Stimulated activated CD4-positive, alpha-beta T cell treated with anti-CD3 and anti-CD28 coated beads, Interleukin-1b, Interleukin-23, amount 100 ng/mL, for 1 hour (primary cell): ENCODE measurements at places on chromosomes 5 and 9.

- DNase-seq = no peak
Measured at GRCh38 chr5:113806250-113806649, 292.8 kb downstream of the YTHDC2 start.

DNA sequence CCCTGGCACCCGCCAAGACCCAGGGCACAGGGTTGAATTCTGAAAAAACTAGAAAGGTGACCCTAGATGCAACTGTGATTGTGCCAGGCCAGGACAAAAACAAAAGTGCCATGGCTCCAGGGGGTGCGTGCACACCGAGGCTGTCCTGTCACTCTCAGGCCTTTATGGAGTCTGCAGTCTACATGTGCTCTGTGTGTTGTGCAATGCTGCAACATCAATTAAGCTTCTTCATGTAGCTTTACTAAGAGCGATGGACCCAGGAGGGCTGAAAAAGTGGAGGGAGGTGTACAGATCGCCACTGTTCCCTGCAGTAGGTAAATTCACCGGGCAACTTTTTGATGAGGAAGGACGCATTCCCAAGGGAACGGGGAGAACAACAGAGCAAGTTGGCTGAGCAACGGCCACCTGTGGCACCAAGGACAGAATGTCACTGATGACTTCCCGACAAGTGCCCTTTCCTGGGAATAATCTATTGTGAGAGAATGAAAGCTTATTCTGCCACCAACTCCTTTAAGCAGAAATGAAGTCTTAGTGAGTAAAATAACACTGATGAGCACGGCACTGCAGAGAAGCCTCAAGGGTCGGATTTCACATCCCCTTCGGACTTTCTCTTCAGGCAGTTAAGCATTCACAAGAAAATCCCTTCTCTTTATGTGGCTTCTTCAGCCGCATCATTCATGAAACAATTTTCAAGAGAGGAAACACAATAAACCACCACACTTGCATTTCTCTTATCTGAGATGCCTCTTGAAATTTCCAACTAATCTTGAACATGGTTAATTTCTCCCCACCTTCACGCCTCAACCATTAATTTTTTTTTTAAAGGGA, 149.6 kb downstream of the DROSHA start:
- DNase-seq = no peak

DNA sequence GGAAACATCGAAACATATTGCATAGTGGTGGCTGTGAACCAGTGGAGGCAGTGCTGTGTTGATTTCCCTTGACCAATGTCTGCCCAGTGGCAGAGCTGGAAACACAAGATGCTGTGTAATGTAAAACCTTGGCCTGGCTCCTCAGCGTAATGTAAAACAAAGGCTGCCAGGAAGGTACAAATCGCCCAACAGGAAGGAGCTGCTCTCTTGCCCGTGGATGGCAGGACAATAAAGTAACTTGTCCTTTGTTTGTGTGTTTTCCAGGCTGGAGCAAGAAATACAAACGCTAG, 143.4 kb downstream of the PALM2AKAP2 start:
- no peak for DNase-seq

GRCh38 chr9:96327694-96328352, 25.8 kb upstream of the HSD17B3 start:
- peak; percentile 8 for DNase-seq

DNA sequence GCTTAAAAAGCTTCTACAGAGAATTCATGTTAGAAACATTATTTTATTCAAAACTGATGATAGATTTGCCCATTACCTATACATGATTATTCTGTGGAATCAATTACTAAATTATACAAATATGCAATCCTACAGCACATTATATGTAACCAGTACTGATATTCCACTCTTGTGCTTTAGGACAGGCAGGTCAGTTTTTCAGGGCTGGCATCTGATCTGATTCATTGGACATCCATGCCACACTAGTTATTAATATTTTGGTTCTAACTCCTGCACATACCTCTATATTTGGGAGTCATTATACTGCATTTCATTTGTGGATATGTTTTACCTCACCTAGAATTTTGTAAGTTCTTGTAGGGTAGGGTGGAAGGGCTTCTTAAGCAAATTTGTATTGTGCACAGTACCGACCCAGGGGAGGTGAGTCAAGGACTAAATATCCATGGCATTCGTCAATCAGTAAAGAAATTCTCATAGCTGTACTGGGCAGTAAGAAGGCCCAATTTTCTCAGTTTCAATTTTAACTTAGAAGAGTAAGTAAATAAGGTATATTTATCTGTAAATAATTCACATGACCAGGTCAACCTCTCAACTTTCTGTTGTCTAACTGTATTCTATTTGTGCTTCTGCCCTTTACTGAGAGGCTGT, 33.5 kb downstream of the ELOVL7 start:
- DNase-seq = no peak

DNA sequence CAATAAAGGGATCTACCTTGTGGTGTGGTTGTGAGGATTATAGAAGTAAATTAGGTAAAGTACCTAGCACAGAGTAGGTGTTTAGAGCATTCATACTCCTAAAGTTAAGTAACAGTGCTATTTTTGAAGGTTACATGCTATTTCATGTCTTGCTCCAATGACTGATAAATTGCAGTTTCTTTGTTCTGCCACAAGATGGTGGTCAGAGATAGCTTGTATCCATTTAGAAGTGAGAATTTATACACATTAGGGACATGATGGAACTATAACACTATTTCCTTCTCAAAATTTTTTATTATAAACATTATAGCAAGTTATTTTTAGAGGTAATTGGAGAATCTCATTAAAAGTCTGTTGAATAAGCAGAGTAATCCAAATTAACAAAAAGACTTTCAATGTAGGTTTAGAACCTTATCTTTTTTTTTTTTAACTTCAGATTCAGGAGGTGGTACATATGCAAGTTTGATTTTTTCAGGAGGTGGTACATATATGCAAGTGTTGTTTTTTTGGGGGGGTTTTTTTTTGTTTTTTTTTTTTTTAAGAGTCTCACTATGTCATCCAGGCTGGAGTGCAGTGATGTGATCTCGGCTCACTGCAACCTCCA, 17.1 kb downstream of the MTREX start:
- no peak for DNase-seq

GRCh38 chr9:135588371-135588770, 26.8 kb downstream of the PAEP start:
- DNase-seq = no peak

- DNase-seq = no peak
Measured at GRCh38 chr9:27109621-27110020, 596 bp downstream of the TEK start.

DNA sequence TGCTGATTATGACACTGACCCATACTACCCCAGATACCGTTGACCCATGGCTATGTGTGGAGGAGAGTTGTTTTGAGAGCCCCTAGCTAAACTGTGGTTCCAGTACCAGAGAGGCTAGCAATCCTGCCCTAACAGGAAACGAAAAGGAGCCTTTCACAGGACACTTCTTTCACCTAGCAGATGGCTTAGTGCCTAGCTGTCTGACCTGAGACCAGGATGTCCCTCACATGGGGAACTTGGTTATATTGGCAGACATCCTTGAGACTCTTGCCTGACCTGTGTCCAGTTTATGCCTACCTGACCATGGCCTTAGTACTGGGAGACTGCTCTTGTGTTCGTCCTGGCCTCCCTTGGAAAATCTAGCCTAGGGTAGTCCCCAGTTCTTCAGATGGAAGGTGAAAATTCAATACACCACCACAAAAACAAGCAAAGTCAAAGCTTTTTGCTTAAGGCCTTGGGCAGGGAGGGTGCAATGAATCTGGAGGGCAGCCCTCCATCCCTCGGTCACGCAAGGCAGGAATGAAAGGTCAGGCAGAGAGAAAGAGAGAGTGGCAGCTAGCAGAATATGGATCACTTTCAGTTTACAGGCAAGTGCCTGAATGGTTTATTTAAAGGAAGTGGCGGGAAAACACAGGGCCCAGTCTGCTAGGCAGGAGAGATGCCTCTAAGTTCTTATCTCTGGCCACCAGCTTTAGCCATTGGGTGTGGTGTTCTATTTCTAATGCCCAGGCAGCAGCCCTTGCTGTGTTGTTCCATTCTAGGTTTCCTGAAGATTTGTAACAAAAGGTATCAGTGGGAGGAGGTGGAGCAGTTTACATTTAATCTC, 16.4 kb upstream of the ZNF474 start:
- no peak for DNase-seq

DNA sequence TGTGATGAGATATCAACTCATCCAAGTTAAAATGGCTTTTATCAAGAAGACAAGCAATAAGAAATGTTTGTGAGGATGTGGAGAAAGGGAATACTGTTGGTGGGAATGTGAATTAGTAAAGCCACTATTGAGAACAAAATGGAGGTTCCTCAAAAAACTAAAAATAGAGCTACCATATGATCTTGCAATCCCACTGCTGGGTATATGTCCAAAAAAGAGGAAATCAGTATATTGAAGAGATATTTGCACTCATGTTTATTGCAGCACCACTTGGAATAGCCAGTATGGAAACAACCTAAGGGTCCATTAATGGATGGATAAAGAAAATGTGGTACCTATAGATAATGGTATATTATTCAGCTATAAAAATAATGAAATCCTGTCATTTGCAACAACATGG, 25.1 kb downstream of the PPIP5K2 start:
- no peak for DNase-seq

- DNase-seq = no peak
Measured at GRCh38 chr5:178895615-178896571, at the start of gene ZFP2. ZFP2 (plus strand) TSS chr5:178895913; CDS start chr5:178931314, 35,401 bp downstream.

GRCh38 chr9:101398930-101399642, 435 bp downstream of the ZNF189 start:
- DNase-seq = no peak

GRCh38 chr5:142363619-142363963, 38.8 kb upstream of the SPRY4 start:
- DNase-seq = no peak
